Globus pallidus (tissue), 1 donor: ENCODE measurements at places on chromosomes 13 and 19.

- DNase-seq, result peak; percentile 73
These were observed 7.9 kb upstream of the LINGO3 start for GRCh38 chr19:2315818-2316353.

DNA sequence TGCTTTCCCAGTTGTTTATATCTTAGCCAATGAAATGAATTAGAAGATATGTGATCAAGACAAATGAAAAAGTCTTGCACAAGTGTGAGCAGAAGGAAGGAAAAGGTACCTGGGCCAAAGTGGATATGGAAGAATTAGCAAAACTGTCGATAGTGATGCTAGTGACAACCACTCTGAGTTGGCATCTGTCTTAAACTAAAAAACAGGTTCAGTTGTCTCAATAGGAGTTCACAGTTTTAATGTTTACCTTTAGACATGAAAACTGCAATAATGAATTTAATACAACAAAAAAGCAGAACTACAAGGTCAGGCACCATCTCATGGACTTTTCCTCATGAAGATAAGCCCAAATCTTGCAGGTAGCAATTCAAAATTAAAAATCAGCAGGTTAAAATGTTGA lies 688.5 kb downstream of the EFNB2 start:
- DNase-seq, result no peak

- DNase-seq, result no peak
These were observed 98.0 kb upstream of the WASF3 start for GRCh38 chr13:26459276-26460131.

- DNase-seq, result no peak
These were observed 17.9 kb downstream of the ZNF700 start for GRCh38 chr19:11942843-11943108.

GRCh38 chr13:77883328-77883727 lies 35.3 kb downstream of the EDNRB start:
- DNase-seq, result no peak

- no peak for DNase-seq
These were observed 186.1 kb downstream of the PCCA start for GRCh38 chr13:100274942-100275506.

DNA sequence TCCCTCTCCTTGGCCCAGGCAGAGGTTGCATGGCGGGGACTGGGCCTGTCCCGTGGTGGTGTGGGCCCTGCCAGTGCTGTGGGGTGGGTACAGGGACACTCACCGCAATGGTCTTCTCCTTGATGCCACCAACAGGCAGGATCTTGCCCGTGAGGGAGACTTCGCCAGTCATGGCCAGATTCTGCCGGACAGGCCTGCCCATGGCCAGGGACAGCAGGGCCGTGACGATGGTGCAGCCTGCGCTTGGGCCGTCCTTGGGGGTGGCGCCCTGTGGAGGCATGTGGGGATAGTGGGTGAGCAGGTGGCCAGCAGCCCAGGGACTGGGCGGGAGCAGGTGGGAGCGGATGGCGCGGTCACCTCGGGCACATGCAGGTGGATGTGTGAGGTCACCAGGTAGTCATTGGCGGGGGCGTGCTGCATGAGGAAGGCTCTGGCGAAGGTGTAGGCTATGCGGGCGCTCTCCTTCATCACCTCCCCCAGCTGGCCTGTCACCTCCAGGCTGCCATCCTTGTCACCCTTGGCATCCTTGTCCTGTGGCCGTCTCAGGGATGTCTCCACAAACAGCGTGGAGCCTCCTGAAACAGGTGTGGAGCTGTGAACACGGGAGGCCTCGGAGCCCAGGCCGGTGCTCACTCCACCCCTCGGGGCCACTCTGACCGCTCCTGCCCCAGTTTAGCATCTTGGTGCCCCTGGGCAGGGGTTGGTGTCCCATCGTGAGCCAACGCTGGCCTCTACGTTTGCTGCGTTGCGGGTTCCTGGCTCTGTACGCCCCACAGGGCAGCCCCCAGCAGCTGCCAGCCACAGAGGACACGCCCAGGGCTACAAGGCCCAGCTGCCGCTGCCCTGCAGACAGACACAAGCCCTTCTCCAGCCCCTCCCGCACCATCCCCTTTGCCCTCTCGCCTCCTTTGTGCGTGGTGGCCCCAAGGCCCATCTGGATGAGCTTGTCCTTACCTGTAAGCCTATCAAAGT lies 3.4 kb downstream of the RPL36 start:
- DNase-seq, result no peak

DNA sequence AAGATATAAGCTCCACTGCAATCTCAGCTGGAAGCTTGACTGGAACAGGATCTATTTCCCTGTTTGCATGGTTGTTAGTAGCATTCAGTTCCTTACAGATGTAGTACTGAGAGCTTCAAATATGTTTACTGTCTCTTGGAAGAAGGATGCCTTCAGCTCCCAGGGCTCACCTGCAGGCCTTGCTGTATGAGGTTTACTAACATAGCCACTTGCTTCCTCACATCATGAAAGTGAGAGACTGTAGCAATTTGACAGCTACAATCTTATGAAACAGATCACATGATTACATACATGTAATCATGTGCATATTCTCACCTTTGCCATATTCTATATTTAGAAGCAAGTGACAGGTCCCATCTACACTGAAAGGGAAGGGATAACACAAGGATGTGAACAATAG lies 458.1 kb upstream of the PCDH20 start:
- no peak for DNase-seq

GRCh38 chr19:48750771-48751504 lies 1.5 kb downstream of the FUT1 start:
- DNase-seq, result no peak

GRCh38 chr13:91291078-91291477 lies 56.4 kb upstream of the MIR17HG start:
- DNase-seq, result peak; percentile 28

GRCh38 chr13:27409013-27409412 lies 15.4 kb upstream of the GTF3A start:
- no peak for DNase-seq
